Calu3 (cell line): ENCODE measurements at places on chromosomes 12 and 14. TPM values are rescaled to one million over a fixed set of nuclear protein-coding genes. Genes with fewer than 3 reads are reported as not detected.

GRCh38 chr12:103573185-103573584 is 13.9 kb upstream of the STAB2 start:
- no peak for DNase-seq
- H3K27ac ChIP-seq: no peak overlapping the region
- peaks cover 37% of the 10 kb centered on the region for H3K27me3 ChIP-seq
- peaks cover 8% of the 10 kb centered on the region for H3K4me1 ChIP-seq
- H3K4me3 ChIP-seq: no peak overlapping the region
- peaks cover 5% of the 10 kb centered on the region for H3K36me3 ChIP-seq

The STYK1 gene
- 8.4 and 10.7 TPM in 2 replicates for total RNA-seq

- H3K36me3 ChIP-seq: peaks cover 28% of the 10 kb centered on the region
- H3K27me3 ChIP-seq: no peaks in the 10 kb centered on the region
- DNase-seq: no peak
- H3K4me3 ChIP-seq: no peak overlapping the region
These were observed 28.0 kb downstream of the PXN start for GRCh38 chr12:120237360-120238171.

- no peak overlapping the region for H3K27ac ChIP-seq
- no peaks in the 10 kb centered on the region for H3K27me3 ChIP-seq
- no peak overlapping the region for H3K4me3 ChIP-seq
These were observed 56.7 kb downstream of the TTC7B start for GRCh38 chr14:90759370-90760077.

DNA sequence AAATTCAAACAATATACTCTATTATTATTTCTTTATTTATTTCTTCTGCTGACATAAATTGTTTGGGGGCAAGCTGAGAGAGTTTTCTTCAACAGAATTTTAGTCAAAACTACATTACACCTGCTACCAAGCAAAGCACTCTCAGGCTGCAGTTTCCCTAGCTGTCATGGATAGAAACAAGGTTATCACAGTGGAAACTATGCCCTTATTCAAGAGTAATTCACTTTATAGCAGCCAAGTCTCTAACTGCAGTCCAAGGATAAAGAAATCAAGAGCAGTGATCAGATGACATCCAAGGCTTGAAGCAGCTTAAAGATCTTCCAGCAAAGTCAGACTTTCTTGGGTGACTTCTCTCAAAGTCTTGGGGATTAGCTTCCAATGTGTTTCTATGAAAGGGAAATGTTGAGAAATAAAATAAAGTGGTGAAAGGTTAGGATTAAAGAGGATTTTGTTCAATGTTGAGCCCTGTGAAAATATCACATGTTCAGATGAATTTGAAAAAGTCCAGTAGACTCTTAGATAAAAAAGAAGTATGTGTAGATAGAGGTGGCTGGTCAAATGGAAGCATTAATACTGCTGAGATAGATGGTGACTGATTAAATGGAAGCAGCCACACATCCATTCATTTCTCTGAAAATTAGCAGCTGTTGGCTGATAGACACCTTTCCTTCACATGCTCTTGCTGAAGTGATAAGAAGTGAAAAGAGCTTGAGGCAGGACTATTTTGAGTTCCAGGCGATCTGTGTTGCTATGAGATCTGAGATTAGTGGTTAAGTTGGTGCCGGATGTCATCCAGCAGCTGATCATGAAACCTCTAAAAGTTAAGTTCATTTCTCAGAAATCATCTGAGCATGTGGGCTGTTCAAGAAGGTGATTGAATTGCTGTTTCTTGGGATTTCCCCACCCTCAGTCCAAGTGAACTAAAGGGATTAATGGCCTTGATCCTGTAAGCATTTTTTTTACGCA is 257.8 kb upstream of the BTG1 start:
- H3K27ac ChIP-seq: no peak overlapping the region
- no peaks in the 10 kb centered on the region for H3K4me1 ChIP-seq
- H3K27me3 ChIP-seq: no peaks in the 10 kb centered on the region

DNA sequence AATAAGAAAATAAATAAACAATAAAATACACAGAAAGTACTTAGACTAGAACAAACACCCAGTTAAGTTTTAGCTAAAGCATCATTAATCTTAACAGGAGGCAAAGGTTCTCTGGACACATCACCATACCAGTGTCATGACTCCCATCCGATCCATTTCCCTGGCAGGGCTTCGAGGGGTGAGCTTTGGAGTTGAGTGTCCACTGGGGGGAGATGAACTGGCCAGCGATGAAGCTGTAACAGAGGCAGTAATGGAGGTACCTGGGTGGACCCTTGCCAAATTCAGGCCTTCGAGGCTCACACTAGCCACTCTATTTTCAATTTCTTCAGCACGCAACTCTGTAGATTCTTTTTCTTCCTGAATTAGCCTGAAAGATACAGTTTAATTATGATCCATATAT is 269.5 kb downstream of the ACSS3 start:
- H3K27ac ChIP-seq: no peak overlapping the region
- no peak overlapping the region for H3K4me3 ChIP-seq
- no peaks in the 10 kb centered on the region for H3K36me3 ChIP-seq
- no peaks in the 10 kb centered on the region for H3K4me1 ChIP-seq
- no peak for DNase-seq

The CCDC197 gene
- total RNA-seq: not detected in 2 replicates

GRCh38 chr12:132511516-132512196 is 21.7 kb downstream of the FBRSL1 start:
- H3K4me1 ChIP-seq: peaks cover 2% of the 10 kb centered on the region
- no peak overlapping the region for H3K4me3 ChIP-seq
- no peak for DNase-seq
- H3K36me3 ChIP-seq: peaks cover 14% of the 10 kb centered on the region
- no peak overlapping the region for H3K27ac ChIP-seq

GRCh38 chr12:94165138-94165537 is 16.8 kb downstream of the PLXNC1 start:
- H3K4me3 ChIP-seq: no peak overlapping the region
- H3K4me1 ChIP-seq: no peaks in the 10 kb centered on the region
- peaks cover 71% of the 10 kb centered on the region for H3K27me3 ChIP-seq
- H3K27ac ChIP-seq: no peak overlapping the region
- H3K36me3 ChIP-seq: no peaks in the 10 kb centered on the region

DNA sequence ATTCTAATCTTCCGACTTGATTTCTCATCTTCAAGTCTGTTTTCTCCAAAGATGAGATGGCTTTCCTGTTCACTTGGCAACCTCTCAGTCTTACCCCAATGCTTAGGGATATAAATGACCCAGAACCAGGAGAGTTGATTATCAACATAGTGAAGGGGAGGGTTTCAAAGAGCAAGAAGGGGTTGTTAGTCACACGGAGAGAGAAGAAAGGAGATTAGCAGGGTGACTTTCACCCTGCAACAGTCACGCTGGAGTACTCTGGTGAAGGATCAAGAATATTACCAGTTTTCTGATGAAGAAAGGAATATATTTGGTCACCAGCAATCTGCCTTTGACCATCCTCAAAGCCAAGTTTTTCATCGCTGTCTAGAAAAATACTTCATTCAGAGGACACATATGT is at the start of gene TMEM52B:
Gene TMEM52B, plus strand, starts transcription at position 212 of the 400 bp plus-strand sequence. CDS start 543 bp downstream, outside the sequence.
- H3K36me3 ChIP-seq: no peaks in the 10 kb centered on the region
- no peak within 1 kb of the TSS for H3K4me3 ChIP-seq
- H3K27me3 ChIP-seq: peaks cover 15% of the 10 kb centered on the region
- DNase-seq: no peak

DNA sequence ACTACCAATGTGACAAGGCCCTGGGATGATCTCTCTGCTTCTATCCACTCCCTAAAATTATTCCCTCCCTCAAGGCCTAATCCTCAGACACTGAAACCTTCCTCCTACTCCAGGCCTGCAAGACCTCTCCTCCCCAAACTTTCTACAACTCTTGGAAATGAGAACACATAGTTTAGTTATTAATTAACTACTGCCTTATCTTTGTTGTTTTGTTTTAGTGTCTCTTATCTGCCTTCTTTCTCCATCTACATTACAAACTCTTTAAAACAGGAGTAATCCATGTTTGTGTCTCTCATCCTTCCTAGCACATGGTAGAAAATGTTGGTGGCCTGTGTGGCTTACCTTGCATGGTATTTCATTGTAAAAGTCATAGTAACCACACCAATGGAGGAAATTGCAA is 139.9 kb upstream of the G2E3 start:
- H3K4me3 ChIP-seq: no peak overlapping the region
- peaks cover 8% of the 10 kb centered on the region for H3K4me1 ChIP-seq
- H3K36me3 ChIP-seq: no peaks in the 10 kb centered on the region
- peaks cover 28% of the 10 kb centered on the region for H3K27me3 ChIP-seq
